Left lung (tissue), 14 donors: ENCODE measurements at places on chromosomes 3 and 15. TPM values are rescaled to one million over a fixed set of nuclear protein-coding genes. Genes with fewer than 3 reads are reported as not detected.

- no peak for DNase-seq
Measured at GRCh38 chr3:9916346-9916733, 558 bp upstream of the IL17RC start.

ZCWPW2 gene
- polyA plus RNA-seq, result 2.1 TPM

DNA sequence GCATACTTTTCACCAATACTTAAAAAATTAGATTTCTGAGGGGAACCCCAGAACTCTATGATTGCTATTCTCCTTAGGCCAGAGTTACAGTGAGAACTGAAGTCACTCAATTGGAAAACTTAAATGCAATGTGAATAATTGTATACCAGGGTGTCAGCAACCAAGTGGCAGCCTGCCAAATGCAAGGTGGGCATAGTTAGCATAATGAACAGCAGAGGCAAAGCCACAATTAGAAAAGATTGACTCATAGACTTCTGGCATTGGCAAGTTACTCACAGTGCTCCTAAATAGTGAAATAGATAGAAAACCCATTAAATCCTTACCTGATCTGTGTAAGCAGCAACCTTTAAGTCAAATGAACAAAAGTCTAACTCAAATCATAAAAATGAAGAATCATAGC is 94.9 kb downstream of the BCHE start:
- DNase-seq, result no peak

- DNase-seq, result no peak
Measured at GRCh38 chr15:88834211-88834812, 31.1 kb downstream of the ACAN start.

DISP2 gene
- 2.0 TPM for polyA plus RNA-seq
